ENCODE measurements at places on chromosomes 5 and 9. TPM values are rescaled to one million over a fixed set of nuclear protein-coding genes. Genes with fewer than 3 reads are reported as not detected.
A peak's percentile ranks its signal among the peaks of the same experiment; 100 is the strongest.

The PROB1 gene
- 1.4 TPM for total RNA-seq

DNA sequence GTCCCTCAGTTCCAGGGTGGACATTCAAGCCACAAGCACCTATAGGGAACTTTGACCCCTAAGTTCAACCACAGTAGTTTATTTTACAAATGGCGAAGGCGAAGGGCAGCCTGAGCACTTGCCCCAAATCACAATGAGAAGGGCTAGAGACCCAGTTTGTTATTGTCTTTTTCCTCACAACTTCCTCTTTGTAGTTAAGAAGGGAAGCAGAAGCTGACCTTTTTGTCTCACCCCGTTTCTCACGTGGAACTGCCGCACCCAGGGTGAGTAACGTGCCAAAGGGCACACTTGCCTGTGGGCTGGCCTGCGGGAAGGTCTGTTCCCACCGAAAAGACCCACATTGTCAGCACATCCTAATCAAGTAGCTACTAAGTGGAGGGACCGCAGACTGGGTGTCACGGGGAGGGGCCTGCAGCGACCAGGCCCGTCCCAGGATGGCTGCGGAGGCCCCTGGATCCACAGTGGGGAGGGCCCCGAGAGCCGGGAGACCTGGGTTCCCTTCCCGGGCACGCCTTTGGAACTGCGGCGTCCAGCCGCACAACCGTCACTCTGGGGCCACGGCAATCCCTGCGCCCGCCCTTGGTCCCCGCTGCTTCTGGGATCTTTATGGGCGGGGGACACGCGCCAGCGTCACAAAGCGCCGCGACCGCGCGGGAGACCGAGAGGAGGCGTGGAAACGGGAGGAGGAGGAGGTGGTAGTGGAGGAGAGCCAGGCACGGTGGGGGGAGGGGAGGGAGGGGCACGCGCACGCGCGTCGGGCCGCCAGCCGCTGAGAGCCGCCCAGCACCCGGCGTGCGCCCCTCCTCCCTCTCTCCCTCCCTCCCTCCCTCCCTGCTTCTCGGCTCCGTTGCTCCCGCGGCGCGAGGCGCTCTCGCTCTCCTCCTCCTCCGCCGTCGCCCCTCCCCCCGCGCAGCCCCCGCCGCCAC, at the start of gene UBE2R2:
TSS of gene UBE2R2 (plus strand) at position 834 of the 926 bp plus-strand sequence. CDS start 598 bp downstream, outside the sequence.
- peak; percentile 90 for DNase-seq

DNA sequence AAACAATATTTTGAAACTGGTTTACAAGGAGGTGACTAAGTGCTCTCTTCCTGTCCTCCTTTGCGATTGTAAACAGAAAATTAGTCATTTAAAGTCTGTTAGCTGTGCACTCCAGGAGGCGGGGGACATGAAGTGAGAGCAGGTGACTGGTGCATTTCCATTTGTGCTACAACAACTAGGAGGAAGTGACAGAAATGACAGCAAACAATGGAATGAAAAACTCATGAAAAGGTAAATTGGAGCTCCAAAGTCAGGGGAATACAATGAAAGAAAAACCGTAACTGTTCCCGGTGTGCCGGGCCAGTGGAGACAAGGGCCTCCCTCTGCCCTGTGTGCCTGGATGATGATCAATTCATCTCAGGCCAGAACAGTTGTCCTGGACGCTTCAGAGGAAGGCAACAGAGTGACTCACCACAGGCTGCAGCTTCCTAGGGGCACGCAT, 439.9 kb downstream of the GADD45G start:
- DNase-seq, result peak; percentile 44

DNA sequence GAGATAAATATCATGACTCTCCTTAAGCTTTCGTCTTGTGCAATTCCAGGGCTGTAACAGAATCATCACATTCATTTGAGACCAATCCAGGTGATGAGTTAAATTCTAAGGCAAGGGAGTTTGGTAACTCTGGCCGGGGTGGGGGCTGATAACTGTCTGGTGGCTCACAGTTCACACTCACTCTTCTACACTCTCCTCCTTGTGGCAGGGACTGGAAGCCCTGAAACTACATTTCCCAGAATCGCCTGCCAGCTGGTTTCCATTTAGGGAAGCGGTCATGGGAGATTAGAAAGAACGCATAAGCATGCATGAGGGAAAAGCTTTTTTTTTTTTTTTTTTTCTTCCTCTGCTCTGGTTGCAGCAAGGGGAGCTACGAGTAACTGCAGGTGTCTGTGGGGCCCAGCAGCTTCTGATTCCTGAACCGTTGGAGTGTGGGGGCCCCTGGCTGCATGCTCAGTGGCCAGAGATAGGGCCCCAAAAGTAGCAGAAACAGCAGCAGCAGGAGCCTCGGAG, 154.8 kb upstream of the TBC1D2 start:
- DNase-seq, result no peak

GRCh38 chr9:21267485-21268346, 27.9 kb upstream of the IFNA14 start:
- no peak for DNase-seq

- no peak for DNase-seq
Observed at GRCh38 chr5:15620501-15620900, 120.5 kb downstream of the FBXL7 start.

DNA sequence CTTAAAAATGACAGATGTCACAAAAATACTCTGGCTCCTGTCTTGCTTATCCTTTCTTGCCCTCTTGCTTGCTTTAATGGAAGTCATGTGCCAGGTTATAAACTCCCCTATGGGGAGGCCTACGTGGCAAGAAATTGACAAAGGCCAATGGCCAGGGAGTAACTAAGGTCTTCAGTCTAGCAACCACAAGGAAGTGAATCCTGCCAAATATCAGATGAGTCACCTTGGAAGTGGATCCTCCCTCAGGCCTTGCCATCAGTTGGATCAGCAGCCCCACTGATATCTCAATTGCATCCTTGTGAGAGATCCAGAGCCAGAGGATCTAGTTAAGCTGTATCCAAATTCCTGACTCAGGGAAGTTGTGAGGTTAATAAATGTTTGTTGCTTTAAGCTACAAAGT, 82.8 kb downstream of the CAAP1 start:
- no peak for DNase-seq

The C9orf152 gene
- 10.4 TPM for total RNA-seq

- DNase-seq, result no peak
Observed at GRCh38 chr5:97874491-97874890, 691.4 kb upstream of the RIOK2 start.

DNA sequence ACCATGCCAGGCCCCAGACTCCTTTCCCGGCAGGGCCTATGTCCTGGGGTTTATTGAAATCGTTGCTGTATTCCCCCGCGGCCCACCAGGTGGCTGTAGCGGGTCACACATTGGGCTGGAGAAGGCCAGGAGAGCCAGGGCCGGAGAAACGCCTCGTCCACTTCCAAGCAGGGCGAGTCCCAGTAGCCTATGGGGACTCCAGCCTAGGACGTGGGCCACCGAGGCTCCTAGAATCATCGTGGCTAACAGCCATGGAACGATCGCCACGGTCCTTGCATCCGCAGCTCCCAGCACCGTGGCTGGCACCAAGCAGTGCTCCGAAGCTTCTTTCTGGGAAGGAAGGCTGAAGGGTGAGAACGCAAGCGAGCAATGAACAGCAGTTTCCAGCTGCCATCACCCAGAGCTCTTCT, 87.7 kb downstream of the ENTREP1 start:
- peak; percentile 54 for DNase-seq

- DNase-seq, result no peak
Observed at GRCh38 chr9:79868567-79869189, 296.9 kb downstream of the TLE4 start.

The ANKRD34B gene
- 0.47 TPM for total RNA-seq

The ENC1 gene
- total RNA-seq, result 26.8 TPM

- DNase-seq, result no peak
Observed at GRCh38 chr5:9733486-9733885, 103.3 kb upstream of the TAS2R1 start.

- no peak for DNase-seq
Observed at GRCh38 chr5:52134013-52134650, 653.6 kb upstream of the ITGA1 start.

- DNase-seq, result no peak
Observed at GRCh38 chr5:147162740-147163139, 72.1 kb upstream of the STK32A start.

The PDE6A gene
- total RNA-seq, result not detected

The EIF4E1B gene
- not detected for total RNA-seq

DNA sequence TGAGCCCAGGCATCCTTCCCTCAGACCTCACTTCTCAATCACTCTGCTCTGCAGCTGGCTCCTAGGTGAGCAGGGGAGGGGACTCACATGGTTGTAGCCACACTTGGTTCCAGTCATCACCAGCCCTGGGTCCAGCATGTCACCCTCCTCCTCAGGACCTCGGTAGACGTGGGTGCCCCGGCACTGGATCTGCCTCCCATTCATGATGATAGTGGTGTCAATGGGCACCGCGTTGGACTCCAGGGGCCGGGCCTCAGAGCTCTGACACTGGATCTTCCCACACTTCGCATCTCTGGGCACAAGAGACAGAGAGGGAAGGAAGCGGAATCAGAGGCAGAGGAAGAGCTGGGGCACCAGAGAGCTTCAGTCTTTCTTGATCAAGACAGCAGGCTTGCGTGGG, 32.9 kb downstream of the NIPAL4 start:
- no peak for DNase-seq

The SLC25A2 gene
- 0.43 TPM for total RNA-seq

DNA sequence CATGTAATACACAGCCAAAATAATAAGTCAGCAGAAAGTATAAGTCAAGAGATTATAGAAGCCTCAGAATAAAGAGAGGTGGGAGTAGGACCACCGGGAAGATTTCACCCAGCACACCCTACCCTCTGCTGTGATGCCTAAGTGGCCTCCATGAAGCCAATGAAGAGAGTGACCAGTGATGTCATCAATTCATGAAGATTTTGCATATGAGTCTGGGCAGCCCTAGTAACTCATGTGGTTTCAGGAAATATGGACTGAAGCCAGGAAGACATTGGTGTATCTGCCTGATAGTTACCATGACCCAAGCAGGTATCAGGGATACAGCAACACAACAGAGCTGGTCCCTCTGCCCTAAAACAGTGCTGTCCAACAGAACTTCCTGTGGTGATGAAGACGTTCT, 135.3 kb downstream of the ADAMTS12 start:
- no peak for DNase-seq

DNA sequence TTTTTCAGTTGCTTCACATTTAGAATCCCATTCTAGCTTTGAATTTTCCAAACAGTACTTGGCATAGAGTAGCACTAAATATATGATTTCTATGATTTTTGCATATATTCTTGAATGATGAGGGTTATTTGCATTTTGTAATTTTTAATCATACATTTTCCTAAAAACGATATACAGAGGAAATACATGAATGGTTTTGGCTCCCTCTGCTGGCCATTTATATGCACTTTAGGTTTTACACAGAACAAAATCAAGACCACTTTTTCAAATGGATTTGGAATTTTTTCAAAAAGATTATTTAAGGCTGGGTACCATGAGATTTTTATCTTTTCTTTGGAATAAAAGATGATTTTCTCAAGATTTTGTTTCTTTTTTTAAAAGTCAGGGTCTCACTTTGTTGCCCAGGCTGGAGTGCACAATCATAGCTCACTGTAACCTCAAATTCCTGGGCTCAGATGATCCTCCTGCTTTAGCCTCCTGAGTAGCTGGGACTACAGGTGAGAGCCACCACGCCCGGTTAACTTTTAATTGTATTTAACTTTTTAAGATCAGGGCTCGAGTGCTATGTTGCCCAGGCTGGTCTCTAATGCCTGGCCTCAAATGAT, 16.7 kb upstream of the COMMD10 start:
- DNase-seq, result no peak

The HAPLN1 gene
- not detected for total RNA-seq

DNA sequence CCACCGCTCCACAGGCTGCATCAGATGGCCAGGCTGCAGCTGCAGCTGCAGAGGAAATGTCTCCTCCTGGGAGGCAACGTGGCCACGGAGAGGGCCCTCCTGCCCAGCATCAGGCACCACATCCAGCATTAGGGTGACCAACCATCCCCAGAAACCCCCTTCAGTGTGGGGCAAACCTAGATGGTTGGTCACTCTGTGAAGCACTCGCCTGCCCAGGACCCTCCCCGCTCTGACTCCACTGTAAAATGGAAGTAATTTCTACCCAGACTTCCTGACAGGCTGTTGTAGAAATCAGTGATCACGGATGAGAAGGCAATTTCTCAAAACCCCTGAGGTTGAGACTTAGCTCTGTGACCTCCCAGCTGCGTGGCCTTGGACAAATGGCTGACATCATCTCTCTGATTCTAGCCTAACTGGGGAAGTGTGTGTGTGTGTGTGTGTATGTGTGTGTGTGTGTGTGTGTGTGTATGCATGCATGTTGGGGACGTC, 31.6 kb downstream of the B4GALT1 start:
- peak; percentile 24 for DNase-seq

The WDR70 gene
- 20.7 TPM for total RNA-seq

DNA sequence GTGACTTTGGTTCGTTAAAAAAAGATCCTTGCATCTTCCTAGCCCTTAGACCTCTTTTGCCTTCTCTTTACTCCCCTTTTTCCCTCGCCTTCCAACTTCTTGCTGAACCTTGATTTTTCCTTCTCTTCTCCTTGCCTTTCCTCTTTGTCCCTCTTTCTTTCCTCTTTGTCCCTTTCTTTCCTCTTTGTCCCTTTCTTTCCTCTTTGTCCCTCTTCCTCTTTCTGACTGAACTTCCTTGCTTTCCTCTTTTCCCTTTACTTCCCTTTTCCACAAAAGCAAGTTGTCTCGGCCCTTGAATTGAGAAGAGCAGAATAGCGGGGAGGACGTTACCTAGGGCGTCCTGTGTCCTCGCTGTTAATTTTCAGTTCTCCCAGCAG, 1.4 kb upstream of the MLLT3 start:
- no peak for DNase-seq

DNA sequence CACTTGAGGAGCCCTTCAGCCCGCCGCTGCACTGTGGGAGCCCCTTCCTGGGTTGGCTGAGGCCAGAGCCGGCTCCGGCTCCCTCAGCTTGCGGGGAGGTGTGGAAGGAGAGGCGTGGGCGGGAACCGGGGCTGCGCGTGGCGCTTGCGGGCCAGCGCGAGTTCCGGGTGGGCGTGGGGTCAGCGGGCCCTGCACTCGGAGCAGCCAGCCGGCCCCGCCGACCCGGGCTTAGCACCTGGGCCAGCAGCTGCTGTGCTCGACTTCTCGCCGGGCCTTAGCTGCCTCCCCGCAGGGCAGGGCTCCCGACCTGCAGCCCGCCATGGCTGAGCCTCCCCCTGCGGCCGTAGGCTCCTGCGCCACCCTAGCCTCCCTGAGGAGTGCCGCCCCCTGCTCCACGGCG, 6.2 kb upstream of the SHB start:
- peak; percentile 87 for DNase-seq

The PTGDS gene
- 188 TPM for total RNA-seq

DNA sequence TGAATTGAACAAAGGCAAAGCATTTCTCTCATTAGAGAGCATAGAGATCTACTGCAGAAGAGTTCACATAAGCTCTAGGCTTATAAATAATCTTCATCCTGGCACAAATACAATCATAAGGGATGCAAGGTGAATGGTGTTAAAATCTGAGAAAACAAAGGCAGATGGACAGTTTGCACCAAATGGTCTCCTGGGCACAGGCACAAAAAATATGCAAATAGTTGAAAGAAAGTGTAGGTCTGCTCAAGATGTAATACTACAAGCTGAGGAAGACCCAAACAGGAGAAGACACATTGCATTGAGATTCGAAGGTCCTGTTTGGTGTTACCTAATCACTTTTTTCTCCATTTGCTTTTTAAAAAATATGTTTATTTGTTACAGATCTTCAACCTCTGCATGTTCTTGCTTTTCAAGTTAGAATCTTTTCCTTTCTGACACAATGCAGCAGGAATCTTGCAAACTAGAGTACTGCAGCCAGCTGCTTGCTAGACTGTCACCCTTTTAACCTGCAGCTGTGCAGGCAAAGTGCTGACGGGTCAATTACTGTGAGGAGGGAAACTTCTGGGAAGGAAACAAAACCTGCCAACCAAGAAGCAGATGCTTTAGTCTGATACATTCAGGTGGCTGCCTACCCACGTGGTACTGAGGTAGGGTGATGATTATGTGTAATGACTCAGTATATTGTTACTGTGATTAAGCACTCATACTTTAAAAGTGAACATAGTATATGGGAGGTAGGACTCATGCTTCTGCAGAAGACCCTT, 1048.6 kb upstream of the SEMA6A start:
- no peak for DNase-seq
